ENCODE measurements at places on chromosomes 3 and 15.

- DNase-seq, result no peak
Measured at GRCh38 chr15:27454281-27455075, 483.5 kb downstream of the GABRG3 start.

DNA sequence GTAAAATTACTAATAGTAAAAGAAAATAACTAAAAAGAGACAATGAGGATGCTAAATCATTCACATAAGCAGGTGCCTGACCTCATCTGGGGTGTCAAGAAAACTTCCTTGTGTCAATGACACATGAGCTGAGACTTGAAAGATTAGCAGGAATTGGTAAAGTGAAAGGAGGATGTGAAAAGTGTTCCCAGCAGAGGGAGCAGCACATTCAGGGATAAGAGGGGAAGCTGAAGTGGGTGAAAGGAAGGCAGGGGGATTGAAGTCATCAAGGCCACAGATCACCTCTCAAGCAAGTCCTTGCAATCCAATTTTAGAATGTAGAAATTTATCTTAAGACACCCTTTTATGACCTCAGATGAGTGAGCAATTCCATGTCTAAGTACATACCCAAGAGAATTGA lies 60.2 kb upstream of the ACP3 start:
- DNase-seq, result peak; percentile 92

- peak; percentile 29 for DNase-seq
Measured at GRCh38 chr15:90436952-90437351, 48.9 kb downstream of the IQGAP1 start.

DNA sequence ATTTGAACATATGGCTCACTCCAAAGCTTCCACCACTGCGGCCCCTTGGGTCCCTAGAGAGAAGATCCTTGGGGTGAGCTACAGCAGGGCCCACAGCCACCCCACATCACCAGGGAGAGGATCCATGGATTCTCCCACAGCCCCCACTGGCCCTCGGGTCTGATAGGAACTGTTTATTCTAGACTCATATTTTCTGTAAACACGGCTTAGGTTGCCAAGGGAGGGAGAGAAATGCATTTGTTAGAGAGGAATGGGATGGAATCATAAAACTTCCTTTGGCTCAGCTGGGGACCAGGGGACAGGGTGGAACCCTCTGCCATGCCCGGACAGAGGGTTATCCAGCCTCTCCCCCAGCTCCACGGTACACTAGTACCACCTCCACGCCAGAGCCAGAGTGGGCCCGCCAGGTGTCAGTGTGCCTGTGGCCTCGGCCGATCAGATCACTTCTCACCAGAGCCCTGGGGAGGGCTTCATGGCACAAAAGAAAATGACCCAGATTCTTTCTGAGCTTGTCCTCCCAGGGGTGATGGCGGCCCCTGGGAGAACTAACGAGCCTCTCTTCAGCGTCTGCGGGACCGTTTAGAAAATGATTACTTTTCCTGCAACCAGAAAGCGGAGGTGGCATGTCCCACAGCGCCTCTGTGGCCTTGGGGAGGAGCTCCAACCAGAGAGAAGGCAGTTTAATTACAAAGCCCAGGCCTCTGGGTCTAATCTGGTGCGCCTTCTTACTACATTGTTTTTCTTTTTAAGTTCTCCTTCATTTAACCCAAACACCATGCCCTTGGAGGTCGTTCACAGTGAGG lies 33.7 kb downstream of the ADCY5 start:
- DNase-seq, result no peak

DNA sequence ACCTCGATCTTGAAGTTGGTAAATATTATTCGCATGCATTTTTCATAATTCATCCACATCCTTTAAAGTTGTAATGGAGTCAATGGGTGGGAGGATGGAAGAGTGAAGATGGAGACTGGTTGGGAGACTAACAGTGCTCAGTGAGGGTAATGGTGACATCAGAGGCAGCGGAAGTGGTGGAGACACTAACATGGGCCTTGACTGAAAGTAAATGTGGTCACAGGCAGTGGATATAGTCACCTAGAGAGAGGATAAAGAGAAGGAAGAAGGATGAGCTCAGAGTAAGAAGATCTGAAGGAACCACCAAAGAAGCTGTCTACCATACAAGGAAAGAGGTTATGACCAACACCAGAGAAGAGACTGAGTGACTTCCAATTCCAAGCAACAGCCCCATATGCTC lies 281.6 kb upstream of the STT3B start:
- DNase-seq, result no peak

GRCh38 chr3:72995337-72995736 lies 1.3 kb upstream of the PPP4R2 start:
- no peak for DNase-seq

DNA sequence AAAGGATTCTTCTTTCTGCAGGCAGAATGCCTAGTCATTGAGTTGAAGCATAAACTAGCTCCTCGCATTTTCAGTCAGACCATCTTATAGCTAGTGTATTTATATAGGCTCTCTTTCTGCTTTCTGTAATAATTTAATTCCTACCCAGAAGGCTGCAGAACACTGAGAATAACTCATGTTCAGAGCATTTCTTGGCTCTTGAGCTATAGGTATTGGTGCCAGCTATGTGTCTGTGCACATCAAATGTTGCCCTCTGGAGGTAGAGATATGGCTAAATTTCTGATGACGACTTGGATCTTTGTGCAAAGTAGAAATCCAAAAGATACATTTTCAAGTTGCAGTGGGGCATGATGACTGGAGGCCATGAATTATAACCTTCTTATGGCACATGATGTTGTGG lies 336.2 kb upstream of the TPM1 start:
- no peak for DNase-seq

GRCh38 chr15:55900019-55900418 lies 93.4 kb downstream of the NEDD4 start:
- no peak for DNase-seq

- no peak for DNase-seq
Measured at GRCh38 chr3:154224866-154225265, 99.4 kb downstream of the DHX36 start.

DNA sequence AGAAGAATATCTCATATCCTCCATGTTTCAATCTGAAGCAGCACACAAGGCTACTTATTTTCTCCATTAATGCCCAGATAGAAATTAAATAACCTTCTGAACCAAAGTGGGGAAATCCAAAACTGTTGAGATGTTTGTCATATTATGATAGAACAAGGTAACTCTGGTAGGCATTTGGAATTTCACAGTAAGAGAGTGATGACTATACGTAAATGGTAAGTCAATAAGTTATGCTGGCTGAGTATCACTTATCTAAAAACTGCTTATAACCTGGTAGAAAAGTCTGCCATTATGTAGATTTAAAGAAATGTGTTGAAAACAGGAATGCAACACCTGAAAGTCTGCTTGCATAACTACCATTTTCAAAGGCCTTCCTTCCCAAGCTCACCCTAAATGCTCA lies 17.2 kb upstream of the SLC12A8 start:
- no peak for DNase-seq

All from suppressor macrophage (primary cell).